A549 treated with AZD2906 at 1 μM for 4 hours (cell line): ENCODE measurements at places on chromosomes 1 and 21. TPM values are rescaled to one million over a fixed set of nuclear protein-coding genes. Genes with fewer than 3 reads are reported as not detected.

OR6P1 gene
- total RNA-seq = not detected in 5 replicates

CHIA gene
- not detected in 5 replicates for total RNA-seq

NTNG1 gene
- total RNA-seq = not detected in 5 replicates

ARID4B gene
- total RNA-seq = 12.0 to 19.4 TPM (median 13.2 TPM) in 5 replicates

WNT9A gene
- 6.0 to 7.9 TPM (median 6.9 TPM) in 5 replicates for total RNA-seq

ILDR2 gene
- 0.01 to 0.10 TPM (median 0.03 TPM) in 4 of 5 replicates, not detected in the other for total RNA-seq

CKS1B gene
- 307 to 357 TPM (median 343 TPM) in 5 replicates for total RNA-seq

AMY1B gene
- total RNA-seq = not detected in 5 replicates

IGSF21 gene
- total RNA-seq = not detected in 5 replicates

OR2T35 gene
- total RNA-seq = not detected in 5 replicates

SLC45A1 gene
- 8.8 to 12.0 TPM (median 11.0 TPM) in 5 replicates for total RNA-seq

HSD3B1 gene
- total RNA-seq = 0.03 TPM in 1 of 5 replicates, not detected in the others

ATP1A4 gene
- 0.07 TPM in 1 of 5 replicates, not detected in the others for total RNA-seq

SYTL1 gene
- total RNA-seq = 0.26 to 0.63 TPM (median 0.41 TPM) in 5 replicates

DNM3 gene
- 0.33 to 0.64 TPM (median 0.51 TPM) in 5 replicates for total RNA-seq

PRELP gene
- total RNA-seq = 0.01 TPM in 2 of 5 replicates, not detected in the others

C2CD4D gene
- total RNA-seq = not detected in 5 replicates

PCP4 gene
- total RNA-seq = not detected in 5 replicates

PRDM16 gene
- total RNA-seq = 0.15 to 0.49 TPM (median 0.18 TPM) in 5 replicates

VPS45 gene
- 14.4 to 15.7 TPM (median 14.6 TPM) in 5 replicates for total RNA-seq

ASH1L gene
- total RNA-seq = 8.5 to 11.5 TPM (median 9.8 TPM) in 5 replicates

TMEM39B gene
- 9.4 to 11.1 TPM (median 10.9 TPM) in 5 replicates for total RNA-seq

GOLT1A gene
- total RNA-seq = 3.3 to 7.0 TPM (median 5.1 TPM) in 5 replicates

VWA1 gene
- 3.7 to 15.9 TPM (median 14.0 TPM) in 5 replicates for total RNA-seq

FAM110D gene
- 0.03 to 0.07 TPM (median 0.03 TPM) in 3 of 5 replicates, not detected in the others for total RNA-seq

CCDC27 gene
- not detected in 5 replicates for total RNA-seq

ANKRD45 gene
- 0.08 to 0.24 TPM (median 0.15 TPM) in 5 replicates for total RNA-seq

CLCA1 gene
- total RNA-seq = not detected in 5 replicates

PATJ gene
- 3.5 to 4.6 TPM (median 4.1 TPM) in 5 replicates for total RNA-seq

FCRL6 gene
- not detected in 5 replicates for total RNA-seq

CD244 gene
- total RNA-seq = not detected in 5 replicates

TRIM63 gene
- total RNA-seq = 1.8 to 2.9 TPM (median 2.3 TPM) in 5 replicates

SHISAL2A gene
- total RNA-seq = 0.46 to 0.84 TPM (median 0.50 TPM) in 5 replicates

WNT3A gene
- 0.05 TPM in 2 of 5 replicates, not detected in the others for total RNA-seq

CD5L gene
- total RNA-seq = not detected in 5 replicates

AQP10 gene
- not detected in 5 replicates for total RNA-seq

MTARC1 gene
- total RNA-seq = 8.1 to 8.9 TPM (median 8.5 TPM) in 5 replicates

RAB7B gene
- total RNA-seq = 0.91 to 1.6 TPM (median 1.1 TPM) in 5 replicates

SPRR2E gene
- total RNA-seq = not detected in 5 replicates

IL10RB gene
- 16.0 to 17.5 TPM (median 17.4 TPM) in 5 replicates for total RNA-seq

CGN gene
- total RNA-seq = 1.8 to 2.6 TPM (median 2.1 TPM) in 5 replicates

ZNF648 gene
- total RNA-seq = not detected in 5 replicates
